ENCODE measurements at places on chromosomes 3 and 15.
A peak's percentile ranks its signal among the peaks of the same experiment; 100 is the strongest.

GRCh38 chr3:42632146-42632545, 21.4 kb upstream of the ZBTB47 start:
- DNase-seq = no peak

DNA sequence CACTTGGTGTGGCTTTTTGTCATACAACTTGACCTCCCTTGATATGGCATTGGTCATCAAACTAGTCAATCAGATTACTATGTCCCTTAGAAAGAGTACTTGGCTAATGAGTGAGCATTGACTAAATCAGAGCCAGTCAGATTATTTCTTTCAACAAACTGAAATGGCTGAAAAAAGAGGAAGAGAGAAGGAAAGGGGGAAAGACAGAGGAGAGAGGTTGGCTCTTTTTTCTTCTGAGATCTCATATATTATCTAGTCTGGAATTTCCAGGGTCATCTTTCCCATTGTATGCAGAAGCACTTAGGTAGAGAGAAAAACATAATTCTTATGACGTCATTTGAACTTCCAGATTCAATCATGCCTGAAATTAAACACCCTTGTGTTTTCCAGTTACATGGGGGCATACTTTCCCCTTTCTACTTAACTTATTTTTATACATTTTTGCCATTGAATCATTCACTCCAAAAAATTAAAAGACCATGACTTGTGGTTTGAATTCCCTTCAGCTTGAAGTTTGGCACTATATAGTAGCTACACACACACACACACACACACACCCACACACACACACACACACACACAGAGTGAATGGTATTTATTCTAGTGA, 387.8 kb downstream of the LSAMP start:
- DNase-seq = no peak

GRCh38 chr15:30984118-30984517, 7.3 kb downstream of the MTMR10 start:
- DNase-seq = no peak

- no peak for DNase-seq
Observed at GRCh38 chr15:48904758-48905157, 26.8 kb downstream of the EID1 start.

GRCh38 chr15:37907136-37907535, 27.3 kb upstream of the TMCO5A start:
- DNase-seq = no peak

- no peak for DNase-seq
Observed at GRCh38 chr3:28564211-28564610, 215.6 kb upstream of the AZI2 start.

- DNase-seq = no peak
Observed at GRCh38 chr3:19644405-19644804, 289.6 kb downstream of the EFHB start.

DNA sequence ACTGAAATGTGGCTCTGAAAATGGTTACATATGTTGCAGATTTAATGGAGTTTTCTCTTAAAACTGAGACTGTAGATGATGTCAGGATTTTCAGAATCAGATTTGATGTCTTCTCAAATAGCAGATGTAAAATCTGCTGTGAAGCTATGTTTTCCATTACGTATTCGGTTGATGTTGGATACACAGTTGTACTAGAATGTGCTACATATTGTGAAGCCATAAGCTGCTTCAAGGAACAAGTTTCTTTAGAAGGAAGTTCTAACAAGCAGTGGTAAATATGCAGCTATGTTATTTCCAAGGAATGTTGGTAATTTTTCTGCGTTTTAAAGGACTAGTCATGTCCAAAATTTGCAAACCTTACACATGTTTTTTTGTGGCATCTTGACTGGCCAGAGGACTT, 197.7 kb downstream of the RBMS3 start:
- no peak for DNase-seq

- DNase-seq = no peak
Observed at GRCh38 chr3:99665017-99665416, 26.6 kb downstream of the COL8A1 start.

- no peak for DNase-seq
Observed at GRCh38 chr15:101639667-101640066, 12.5 kb downstream of the TM2D3 start.

GRCh38 chr3:47892286-47893040, 89.5 kb downstream of the DHX30 start:
- no peak for DNase-seq

DNA sequence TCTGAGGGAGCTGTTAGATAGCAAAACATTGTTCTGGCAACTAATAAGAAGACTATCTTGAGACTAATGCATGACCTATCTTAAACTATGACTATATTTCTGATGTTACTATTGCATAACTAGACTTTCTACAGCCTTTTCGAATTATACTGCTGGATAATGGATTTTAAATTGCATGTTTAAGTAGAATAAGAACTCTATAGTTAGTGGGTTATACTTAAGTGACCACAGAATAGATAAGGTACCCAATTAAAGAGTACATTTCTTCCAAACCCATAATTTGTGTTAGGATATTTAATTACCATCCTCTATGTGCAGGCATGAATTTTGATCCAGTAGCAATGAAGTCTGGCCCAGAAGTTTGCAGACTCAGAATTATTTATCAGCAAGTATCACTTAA, 44.6 kb upstream of the SPPL2A start:
- DNase-seq = no peak

GRCh38 chr3:170056710-170057454, 19.1 kb downstream of the GPR160 start:
- no peak for DNase-seq

- no peak for DNase-seq
Observed at GRCh38 chr3:97996988-97997387, 24.8 kb upstream of the RIOX2 start.

- no peak for DNase-seq
Observed at GRCh38 chr3:19945969-19946831, 697 bp upstream of the RAB5A start.

DNA sequence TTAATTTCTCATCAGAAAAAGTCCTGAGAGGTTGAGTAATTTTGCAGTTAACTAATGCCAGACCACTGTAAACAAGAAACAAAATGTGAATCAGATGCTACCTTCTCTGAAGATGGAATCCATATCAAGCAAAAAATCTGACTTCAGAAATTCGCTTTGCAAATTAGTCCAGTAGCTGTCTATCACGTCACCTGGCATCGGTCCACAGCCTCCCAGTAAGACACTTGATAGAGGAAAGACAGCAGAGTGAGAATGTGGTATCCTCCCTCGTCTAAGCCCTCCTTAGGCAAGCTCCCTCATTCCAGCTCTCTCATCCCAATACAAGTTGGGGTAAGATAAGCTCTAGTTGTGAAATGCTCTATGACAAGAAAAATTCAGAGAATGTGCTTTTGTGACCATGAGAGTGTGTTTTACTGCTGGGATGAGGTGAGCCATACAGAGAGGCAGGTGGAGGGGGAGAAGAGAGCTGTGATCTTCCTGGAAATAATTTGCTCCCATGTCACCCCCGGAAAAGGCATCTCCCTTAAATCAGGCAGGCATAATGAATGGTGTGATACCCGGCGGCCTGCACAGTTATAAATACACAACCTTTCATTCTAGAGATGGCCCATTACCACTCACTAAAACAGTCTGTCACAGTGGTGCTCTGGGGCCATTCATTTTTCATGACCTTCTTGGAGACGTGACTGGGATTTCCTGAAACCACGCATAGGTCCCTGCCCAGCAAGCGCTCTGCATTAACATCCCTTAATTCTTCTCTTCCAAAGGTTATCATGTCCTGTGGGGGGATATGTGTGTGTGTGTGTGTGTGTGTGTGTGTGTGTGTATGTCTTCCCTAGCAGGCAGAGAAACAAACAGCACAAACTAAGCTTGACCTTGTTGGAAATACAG, 602.0 kb upstream of the KCNMB2 start:
- DNase-seq = no peak

DNA sequence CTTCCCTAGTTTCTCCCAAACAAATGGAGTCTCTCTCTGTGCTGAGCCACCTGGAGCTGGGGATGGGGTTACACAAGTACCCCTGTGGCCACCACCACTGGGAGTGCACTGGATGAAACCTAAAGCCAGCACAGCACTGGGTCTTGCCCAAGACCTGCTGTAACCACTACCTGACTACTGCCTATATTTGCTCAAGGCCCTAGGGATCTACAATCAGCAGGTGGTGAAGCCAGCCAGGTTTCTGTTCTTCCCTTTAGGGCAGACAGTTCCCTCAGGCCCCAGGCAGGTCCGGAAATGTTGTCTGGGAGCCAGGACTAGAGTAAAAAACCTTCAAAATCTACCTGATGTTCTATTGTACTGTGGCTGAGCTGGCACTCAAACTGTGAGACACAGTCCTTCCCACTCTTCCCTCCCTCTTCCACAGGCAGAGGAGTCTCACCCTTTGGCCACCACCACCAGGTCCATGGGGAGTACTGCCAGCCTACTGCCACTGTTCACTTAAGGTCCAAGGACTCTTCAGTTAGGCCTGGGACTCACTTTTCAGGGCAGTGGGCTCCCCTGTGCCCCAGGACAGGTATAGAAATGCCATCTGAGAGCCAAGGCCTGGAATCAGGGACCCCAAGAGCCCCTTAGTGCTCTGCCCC, 23.8 kb downstream of the C3orf20 start:
- no peak for DNase-seq

DNA sequence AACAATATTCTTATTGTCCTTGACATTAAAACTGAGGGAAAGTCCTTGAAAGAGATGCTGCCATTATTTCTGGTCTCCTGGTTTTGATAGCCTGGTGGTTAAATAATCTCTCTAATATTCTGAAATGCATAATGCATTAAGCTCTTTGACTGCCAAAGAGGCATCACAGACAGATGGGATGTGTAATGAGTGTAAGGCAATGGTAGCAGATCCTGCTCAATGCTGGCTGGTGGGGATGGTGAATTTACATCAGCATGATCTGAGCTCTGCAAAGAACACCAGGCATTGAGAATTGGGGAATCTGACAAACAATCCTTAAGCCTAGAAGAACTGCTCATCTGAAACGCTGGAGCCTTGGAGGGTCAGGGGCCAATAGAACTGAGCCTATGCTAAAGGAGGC, 528.6 kb upstream of the LMCD1 start:
- no peak for DNase-seq

GRCh38 chr15:57732526-57733331, 26.2 kb downstream of the POLR2M start:
- DNase-seq = no peak

DNA sequence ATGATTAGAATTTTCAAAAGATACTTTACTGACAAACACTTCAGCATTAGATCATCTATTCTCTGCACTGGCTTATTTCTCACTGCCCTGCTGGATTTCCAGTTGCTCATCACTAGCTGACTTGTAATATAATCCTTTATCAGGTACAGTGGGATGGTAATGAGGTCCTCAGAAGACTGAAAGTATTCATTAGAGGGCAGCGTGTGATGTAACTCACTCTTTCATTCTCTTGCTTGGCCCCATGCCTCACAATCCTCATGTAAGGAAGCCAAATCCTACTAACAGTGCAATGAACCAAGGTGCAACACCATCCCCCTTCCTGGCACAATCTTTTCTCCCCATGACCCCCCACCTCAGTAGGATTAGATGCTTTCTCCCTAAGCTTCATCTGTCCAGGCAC, 289.9 kb downstream of the CTNNB1 start:
- no peak for DNase-seq

GRCh38 chr3:116340680-116341216, 104.5 kb downstream of the LSAMP start:
- no peak for DNase-seq

DNA sequence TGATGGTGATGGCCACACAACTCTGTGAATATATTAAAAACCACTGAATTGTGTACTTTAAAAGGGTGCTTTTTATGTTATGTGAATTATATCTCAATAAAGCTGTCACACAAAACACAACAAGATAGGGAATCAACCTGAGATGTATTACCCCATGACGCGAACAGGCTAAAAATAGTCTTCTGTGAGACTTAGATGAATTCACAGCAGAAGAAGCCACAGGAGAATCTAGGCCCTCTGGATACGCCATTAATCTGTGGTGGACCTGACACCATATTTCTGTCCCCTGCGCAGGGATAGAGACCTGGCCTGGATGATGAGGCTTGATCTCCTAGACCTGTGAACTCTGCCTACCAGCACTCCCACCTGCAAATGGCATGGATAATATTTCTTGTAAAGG, 146.0 kb upstream of the HACD2 start:
- no peak for DNase-seq

DNA sequence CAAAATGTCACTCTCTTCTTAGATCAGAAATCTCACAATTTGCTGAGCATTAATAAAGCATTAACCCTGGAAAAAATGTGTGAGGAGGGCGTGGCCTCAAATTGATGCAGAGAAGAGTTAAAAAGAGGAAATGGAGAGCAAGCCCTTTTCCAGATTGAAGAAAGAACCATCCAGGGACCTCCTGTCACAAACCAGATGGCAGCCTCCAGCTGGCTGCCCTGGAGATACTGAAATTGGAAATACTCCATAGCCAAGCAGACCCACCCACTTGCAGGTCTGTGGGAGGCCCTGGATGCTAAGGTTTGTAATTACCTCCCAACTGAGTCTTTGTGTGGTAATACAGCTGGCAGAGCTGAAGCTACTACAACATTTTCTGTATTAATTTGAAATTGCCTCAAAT, 214.9 kb downstream of the IL20RB start:
- no peak for DNase-seq

DNA sequence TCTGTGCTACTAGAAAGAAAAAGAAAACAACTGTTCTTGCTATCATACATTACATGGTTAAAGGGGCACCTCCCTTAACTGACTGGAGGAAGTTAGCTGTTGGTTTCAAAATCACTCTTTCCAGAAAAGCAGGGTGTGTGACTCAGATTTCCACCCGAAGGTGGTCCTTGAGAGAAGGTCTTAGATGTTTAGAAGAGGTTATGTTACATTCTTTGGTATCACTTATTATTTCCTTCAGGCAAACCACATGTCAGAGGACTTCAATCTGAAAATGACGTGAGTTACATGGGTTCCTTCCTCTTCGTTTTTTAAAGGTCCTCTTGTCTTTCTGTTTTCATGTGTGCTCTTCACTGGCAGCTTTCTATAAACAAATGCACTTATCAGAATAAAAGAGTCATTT, 307.9 kb upstream of the CBLB start:
- DNase-seq = peak; percentile 5

- DNase-seq = no peak
Observed at GRCh38 chr3:71865727-71866126, 80.8 kb upstream of the PROK2 start.

GRCh38 chr15:29681166-29681845, 141.0 kb downstream of the TJP1 start:
- no peak for DNase-seq

DNA sequence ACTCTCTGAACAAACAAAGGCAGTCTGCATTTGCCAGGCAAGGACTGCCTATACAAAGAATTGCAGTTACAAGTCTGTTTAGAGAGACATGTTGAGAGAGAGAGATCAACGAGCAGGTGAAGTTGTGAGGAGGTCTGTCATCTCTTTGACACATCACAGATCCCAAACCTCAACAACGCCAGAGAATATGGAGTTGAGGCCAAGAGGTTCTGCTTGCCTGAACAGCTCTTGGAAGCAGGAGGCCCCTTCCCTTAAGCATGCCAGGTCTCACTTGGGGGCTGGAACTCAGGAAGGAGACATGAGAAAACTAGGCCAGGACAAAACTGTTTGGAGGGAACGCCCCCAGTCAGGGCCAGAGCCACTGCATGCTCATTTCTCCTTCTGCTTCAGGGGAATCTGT, 22.3 kb upstream of the MUSTN1 start:
- DNase-seq = no peak
